ENCODE measurements at places on chromosomes 2 and 18.

DNA sequence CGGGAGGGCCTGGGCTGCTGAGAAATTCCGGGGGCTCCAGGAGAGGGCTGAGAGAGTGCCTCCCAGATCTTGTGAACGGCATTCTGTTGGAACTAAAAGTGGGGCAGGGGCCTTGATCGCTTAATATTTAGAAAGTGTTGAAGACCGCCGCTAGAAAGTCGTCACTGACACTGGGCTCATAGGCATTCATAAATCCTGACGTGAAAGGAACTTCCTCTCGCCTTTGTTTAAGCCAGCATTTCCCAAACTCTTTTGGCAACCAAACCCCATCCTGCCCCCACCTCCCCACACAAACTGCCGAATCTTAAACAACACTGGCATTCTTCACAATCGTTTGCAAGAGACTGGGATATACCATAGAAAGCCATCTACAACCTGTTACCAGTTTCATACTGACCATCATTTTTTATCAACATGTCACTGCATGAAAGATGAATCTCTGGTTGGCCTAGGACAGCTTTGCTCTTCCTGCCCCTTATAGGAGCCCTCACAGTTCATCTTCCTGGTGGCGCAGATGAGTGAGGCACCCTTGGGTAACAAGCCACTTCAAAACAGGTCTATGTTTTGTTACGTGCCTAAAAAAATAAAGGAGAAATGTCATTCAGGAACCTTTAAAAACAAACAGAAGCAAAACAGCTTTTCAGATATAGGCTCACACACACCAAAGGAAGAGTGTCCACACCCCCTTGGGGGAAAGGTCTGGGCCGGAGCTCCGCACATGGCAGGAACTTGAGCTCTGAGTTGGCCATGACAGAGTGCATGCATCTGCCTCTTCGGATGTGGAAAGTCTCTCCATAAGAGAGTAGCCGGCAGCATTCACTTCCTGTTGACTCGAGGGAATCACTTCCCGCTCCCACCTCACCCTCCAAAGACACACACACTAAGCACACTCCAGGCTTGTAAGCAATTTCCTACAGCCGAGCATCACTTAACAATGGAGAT is 13.0 kb downstream of the MTERF4 start:
- no peak for DNase-seq

DNA sequence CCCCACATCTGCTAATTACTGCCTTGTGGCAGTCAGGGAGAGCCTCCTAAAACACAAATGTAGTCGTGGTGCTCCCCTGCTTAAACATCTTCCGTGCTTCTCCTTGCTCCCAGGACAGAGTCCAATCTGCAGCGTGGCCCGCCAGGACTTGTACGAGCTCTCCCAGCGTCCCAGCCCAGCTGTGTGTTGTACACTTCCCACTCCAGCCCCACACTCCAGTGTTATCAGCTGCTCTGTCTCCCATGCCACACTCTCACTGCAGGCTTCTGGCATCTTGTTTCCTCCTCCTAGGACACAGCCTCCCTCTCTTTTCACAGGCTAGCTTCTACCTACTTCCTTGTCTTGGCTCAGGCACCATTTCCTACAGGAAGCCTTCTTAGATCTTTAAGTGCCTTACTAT is 199.4 kb downstream of the ALPK2 start:
- DNase-seq: no peak

DNA sequence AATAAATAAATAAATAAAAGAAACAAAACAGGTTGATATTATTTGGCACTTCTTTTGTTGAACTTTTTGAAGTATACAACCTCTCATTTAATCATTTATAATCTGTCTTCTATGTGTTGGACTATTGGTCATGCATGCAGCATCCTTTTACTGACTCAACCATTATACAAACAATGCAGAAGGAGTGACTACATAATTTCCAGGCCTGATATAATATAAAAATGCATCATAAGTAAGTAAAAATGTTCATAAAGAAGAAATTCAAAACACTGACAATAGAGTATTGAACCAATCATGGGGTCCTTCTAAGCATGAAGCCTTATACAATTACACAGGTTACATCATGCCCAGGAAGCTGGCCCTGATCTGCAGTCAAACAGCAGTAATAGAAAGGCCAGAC is 141.5 kb upstream of the FN1 start:
- no peak for DNase-seq

GRCh38 chr2:177090967-177091366 is 121.6 kb upstream of the HNRNPA3 start:
- DNase-seq: no peak

DNA sequence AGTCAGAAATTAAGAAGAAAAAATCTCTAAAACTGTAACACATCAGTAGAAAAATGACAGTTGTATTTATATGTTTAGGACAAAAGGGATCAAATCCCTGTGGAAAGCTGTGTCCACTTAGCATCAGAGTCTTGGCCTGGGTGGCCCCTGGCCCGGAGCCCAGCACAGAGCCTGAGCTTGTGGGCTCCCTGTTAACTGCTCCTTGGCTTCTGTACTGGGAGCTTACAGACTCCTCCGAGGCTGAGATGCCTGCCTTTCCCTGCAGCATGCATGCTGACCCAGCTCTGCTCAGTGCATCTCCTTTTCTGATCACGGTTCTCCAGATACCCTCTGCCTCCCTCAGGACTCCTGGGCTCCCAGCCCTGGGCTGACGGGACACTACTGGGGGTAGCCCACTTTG is 98.1 kb downstream of the DCDC2C start:
- no peak for DNase-seq

DNA sequence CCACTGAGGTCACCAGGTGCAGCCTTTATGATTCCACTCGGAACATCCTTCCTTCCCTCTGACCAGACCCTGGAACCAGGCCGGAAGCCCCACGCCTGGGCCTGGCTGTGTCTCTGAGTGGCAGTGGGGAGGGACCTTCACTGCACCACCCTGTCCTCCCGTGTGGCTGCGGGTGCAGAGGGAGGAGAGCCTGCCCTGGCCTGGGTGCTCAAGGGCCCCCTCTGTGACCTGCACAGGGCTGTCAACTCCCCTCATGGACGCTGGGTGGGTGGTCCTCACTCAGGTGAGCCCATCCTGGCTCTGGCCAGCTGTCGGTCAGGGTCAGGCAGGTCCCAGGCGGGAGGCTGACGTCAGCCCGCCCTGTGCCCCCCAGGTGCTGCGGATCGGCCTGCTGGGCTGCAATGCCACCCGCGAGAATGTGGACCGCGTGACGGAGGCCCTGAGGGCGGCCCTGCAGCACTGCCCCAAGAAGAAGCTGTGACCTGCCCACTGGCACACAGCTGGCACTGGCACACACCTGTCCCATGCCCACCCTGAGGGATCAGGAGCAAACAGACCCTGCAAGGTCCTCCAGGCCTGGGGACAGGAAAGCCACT is 9.8 kb downstream of the AGXT start:
- DNase-seq: no peak

DNA sequence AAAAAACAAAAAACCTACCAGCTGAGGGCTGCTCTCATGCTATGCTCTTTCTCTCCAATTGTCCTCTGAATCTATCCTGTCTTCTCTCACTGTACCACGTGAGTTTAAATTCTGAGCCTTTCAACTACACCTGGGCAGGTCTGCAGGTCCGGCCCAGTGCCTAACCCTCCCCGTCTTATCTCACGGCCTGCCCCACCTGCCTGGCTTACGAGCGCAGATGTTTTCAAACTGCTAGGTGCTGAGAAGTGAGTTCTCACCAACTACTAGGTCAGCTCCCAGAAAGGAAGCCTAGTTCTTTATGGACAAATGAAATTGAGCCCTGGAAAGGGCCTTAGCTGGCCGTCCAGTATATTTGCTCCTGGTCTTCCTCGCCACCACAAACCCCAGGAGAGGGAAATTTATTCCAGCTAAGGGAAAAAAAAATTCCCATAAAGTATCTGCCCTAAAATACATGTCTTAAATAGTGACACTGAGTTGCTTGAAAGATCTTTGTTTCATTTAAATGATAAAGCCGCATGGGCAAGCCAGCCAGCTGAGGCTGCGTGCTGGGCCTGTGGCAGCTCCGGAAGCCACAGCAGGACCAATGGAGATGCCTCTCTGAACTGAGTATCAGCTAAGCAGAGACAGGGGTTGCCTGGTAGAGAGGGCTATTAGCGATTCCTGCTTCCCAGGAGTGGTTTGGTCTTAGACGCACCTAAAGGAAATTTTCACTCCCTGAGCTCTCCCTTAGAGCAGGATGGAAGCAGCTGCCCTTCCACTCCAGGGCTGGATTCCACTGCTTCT is 92.5 kb upstream of the NCK2 start:
- no peak for DNase-seq
